ENCODE measurements at places on chromosomes 5 and 9.

GRCh38 chr5:136439367-136439766 lies 74.0 kb upstream of the TRPC7 start:
- no peak for DNase-seq

- no peak for DNase-seq
Measured at GRCh38 chr9:126613651-126614050, at the start of gene LMX1B. Gene LMX1B (plus strand): TSS chr9:126613928. CDS start chr9:126614450, 522 bp downstream.

GRCh38 chr9:108416324-108416723 lies 439.5 kb downstream of the ACTL7B start:
- no peak for DNase-seq

GRCh38 chr5:108924457-108924961 lies 176.8 kb downstream of the FER start:
- DNase-seq, result no peak

- no peak for DNase-seq
Measured at GRCh38 chr5:11385251-11385900, 518.9 kb downstream of the CTNND2 start.

DNA sequence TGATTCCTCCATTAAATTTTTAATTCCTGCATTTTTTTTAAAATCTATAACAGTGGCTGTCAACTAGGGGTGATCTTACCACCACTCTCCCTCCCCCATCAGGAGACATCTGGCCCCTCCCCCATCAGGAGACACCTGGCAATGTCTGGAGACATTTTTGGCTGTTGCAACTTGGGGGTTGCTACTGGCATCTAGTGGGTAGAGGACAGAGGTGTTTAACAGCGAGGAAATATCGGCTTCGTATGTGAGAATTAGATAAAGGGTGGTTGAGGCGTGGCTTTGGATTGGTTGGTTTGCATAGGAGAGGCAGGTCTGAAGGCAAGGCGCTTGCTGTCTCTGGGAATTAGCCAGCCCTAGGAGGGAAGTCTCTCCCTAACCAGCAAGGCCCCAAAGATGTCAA lies 10.5 kb downstream of the CDHR2 start:
- DNase-seq, result peak; percentile 52

DNA sequence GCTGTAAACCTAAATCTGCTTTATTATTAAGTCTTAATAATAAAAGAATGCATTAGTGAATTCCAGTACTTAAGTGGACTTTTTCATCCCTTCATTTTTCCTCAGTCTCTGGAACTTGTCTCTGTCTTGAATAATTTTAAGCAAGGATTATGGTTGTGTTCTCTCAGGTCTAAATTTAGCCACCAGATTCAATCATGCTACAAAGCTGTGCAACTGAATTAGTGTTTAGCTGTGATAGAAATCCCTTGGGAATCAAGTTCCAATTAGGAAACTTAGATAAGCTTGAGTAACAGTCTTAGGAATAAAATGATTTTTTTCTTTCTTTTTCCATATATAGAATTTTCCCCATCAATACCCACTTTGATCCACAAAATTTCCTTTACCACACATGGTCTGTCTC lies 104.3 kb downstream of the PLPPR1 start:
- no peak for DNase-seq
